ENCODE measurements at places on chromosomes 1 and 21. TPM values are rescaled to one million over a fixed set of nuclear protein-coding genes. Genes with fewer than 3 reads are reported as not detected.

- no peak overlapping the region for H3K4me3 ChIP-seq
- no peaks in the 10 kb centered on the region for H3K36me3 ChIP-seq
- H3K4me1 ChIP-seq: peaks cover 7% of the 10 kb centered on the region
- peak overlapping the region; percentile 99 for H3K27ac ChIP-seq
Observed at GRCh38 chr1:226697151-226697928, 41.7 kb downstream of the ITPKB start.

The C8B gene
- 0.25 TPM for polyA plus RNA-seq

DNA sequence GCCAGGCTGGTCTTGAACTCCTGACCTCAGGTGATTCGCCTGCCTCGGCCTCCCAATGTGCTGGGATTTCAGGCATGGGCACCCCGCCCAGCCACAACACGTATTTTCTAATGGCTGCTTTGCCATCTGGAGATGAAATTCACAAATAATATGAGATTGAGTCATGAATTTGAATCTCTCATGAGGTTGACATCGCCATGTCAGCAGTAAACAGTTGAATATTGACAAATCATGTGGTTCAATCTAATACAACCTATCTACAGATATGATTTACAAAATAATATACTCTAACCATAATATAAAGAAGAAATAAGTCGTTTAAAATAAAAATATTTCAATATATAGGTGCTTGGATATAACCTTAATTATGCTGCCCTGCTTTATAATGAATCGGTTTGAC lies 42.1 kb downstream of the MYOM3 start:
- no peak overlapping the region for H3K4me3 ChIP-seq
- no peak for DNase-seq
- no peak overlapping the region for H3K27ac ChIP-seq
- no peaks in the 10 kb centered on the region for H3K36me3 ChIP-seq
- H3K4me1 ChIP-seq: peaks cover 3% of the 10 kb centered on the region

The ODF2L gene
- polyA plus RNA-seq: 6.0 TPM

- H3K4me3 ChIP-seq: no peak overlapping the region
- peaks cover 28% of the 10 kb centered on the region for H3K4me1 ChIP-seq
Observed at GRCh38 chr1:45930258-45931150, 127.1 kb downstream of the MAST2 start.

The SAMSN1 gene
- polyA plus RNA-seq: 11.1 TPM

GRCh38 chr1:110719908-110720307 lies 45.2 kb upstream of the KCNA3 start:
- H3K27me3 ChIP-seq: no peaks in the 10 kb centered on the region
- no peaks in the 10 kb centered on the region for H3K4me1 ChIP-seq
- no peak overlapping the region for H3K4me3 ChIP-seq

Data from stomach (tissue), 19 donors.